ENCODE measurements at places on chromosomes 16 and 17.

DNA sequence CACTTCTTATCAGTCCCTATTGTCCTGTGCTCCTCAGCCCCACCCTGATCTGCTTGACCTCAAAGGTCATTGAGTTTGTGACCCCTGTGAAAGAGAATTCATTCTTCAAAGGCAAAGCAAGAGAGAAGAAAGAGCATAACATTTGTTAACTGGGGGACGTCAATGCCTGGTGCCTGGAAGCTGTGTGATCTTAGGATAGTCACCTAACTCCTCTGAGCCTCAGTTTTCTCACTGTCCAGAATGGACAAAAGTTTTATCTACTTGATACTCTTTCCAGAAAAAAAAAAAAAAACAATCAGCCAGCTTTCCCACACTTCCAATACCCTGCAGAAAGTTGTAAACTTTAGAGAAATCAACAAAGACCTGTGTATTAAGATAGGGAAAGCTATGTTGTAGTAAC lies 173.1 kb downstream of the C16orf78 start:
- H3K4me3 ChIP-seq: no peak overlapping the region
- H3K27ac ChIP-seq: no peak overlapping the region
- peaks cover 5% of the 10 kb centered on the region for H3K4me1 ChIP-seq
- no peak for DNase-seq
- no peaks in the 10 kb centered on the region for H3K36me3 ChIP-seq

- H3K36me3 ChIP-seq: no peaks in the 10 kb centered on the region
- no peak overlapping the region for H3K4me3 ChIP-seq
- peaks cover 5% of the 10 kb centered on the region for H3K4me1 ChIP-seq
- DNase-seq: no peak
- H3K27me3 ChIP-seq: no peaks in the 10 kb centered on the region
- peak overlapping the region; percentile 38 for H3K27ac ChIP-seq
Measured at GRCh38 chr16:69741519-69741918, 13.2 kb downstream of the NOB1 start.

DNA sequence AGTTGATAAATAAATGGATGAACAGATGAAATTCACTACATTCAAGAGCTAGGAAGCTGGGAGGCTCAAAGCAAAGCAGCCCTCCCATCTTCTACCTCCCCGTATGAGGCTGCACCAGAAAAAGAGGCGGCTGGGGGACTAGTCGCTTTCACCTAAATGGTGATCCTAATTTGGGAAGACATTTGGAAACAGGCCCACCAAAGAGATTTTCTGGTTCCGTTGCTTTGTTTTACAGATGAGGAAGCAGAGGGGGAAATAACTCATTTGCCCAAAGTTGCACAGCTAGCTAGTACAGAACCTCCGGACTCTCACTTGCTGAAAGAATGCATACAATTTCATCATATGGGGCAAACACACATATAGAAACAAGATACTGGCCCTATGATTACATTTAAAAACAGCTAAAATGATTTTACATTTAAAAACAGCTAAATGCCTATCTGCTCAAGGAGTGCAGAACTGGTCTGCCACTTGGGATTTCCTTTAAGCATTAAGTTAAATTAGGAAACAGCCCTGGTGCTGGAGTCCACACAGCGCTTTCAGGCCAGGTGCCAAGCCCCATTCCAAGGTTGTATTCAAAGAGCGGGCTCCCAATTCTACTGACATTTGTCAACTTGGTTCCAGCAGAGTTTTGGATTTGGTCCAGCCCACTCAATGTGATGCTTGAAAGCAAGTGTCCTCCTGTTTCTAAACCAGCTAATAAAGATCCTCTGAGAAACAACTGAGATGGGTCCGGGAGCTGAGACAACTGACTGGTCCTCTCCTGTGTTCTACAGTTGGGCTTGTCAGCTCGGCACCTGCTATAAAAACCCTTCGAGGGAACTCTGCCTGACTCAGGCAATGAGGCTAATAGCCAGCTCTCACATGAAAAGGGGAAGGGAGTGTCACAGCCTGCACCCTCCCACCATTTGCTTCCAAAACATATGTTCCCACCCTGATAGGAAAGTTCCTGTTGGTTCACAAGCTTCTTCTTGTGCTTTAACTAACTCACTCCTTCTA lies 11.7 kb downstream of the ERN1 start:
- H3K36me3 ChIP-seq: no peaks in the 10 kb centered on the region
- no peak for DNase-seq

- H3K4me1 ChIP-seq: no peaks in the 10 kb centered on the region
- H3K4me3 ChIP-seq: no peak overlapping the region
- no peaks in the 10 kb centered on the region for H3K27me3 ChIP-seq
- DNase-seq: no peak
- no peak overlapping the region for H3K27ac ChIP-seq
Measured at GRCh38 chr16:65038100-65038499, 83.8 kb downstream of the CDH11 start.

- H3K4me1 ChIP-seq: no peaks in the 10 kb centered on the region
- H3K36me3 ChIP-seq: no peaks in the 10 kb centered on the region
- no peak for DNase-seq
- no peak overlapping the region for H3K27ac ChIP-seq
- no peaks in the 10 kb centered on the region for H3K27me3 ChIP-seq
Measured at GRCh38 chr17:59121901-59122480, 15.3 kb upstream of the TRIM37 start.

GRCh38 chr17:40651939-40652338 lies 4.3 kb upstream of the SMARCE1 start:
- no peak for DNase-seq
- H3K4me1 ChIP-seq: no peaks in the 10 kb centered on the region
- H3K27me3 ChIP-seq: no peaks in the 10 kb centered on the region
- H3K27ac ChIP-seq: no peak overlapping the region
- H3K4me3 ChIP-seq: no peak overlapping the region

DNA sequence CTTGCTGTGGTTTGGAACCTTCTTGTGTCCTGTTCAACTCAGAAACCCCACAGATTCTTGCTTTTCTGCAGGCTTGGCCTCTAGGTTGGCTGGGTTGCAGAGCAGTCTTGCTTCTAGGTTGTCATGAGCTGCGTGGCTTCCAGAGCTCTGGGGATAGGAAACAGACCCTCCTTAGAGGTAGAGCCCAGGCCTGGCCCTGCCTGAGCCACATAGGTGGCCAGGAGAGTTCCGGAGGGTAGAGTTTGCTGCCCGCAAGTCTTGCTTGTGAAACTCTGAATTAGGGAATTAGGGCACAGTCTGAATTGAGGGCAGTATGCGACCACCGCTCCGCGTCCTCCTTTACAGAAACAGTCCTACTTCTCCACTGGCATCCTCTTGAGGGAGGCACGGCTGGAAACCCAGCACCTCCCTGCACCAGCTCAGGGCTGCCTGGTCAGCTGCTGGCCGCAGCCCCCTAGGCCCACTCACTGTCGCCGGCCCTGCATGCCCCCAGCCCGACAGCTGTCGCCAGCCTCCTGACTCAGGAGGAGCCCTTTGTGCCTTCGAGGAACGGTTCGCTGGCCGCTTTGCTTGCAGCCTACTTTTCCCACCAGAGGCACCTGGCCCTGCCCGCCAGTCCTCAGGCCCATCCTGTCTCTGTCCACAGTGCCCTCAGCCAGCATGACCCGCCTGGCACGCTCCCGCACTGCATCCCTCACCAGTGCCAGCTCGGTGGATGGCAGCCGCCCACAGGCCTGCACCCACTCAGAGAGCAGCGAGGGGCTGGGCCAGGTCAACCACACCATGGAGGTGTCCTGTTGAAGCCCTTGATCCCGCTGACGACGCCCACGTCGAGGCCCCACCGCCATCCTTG lies 4.3 kb upstream of the SETD6 start:
- H3K4me1 ChIP-seq: peaks cover 10% of the 10 kb centered on the region
- no peak overlapping the region for H3K4me3 ChIP-seq
- no peaks in the 10 kb centered on the region for H3K36me3 ChIP-seq
- no peak overlapping the region for H3K27ac ChIP-seq
- H3K27me3 ChIP-seq: no peaks in the 10 kb centered on the region

DNA sequence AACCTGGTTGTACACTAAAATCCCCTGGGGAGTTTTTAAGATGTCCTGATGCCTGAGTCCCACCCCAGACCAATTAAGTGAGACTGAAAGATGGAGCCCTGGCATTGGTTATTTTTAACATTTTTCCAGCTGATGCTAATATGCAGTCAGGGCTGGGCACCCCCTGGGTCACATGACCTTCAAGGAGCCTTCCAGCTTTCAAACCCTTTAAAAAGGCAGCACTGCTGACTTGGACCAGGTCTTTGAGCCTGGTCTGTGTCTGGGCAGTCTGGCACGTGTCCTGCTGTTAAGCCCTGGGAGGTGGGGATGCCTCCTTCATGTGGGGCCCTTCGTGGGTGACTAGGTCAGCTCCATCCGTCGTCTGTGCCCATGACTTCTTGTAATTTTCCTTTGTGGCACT lies 202.6 kb downstream of the CCDC182 start:
- H3K4me1 ChIP-seq: peaks cover 23% of the 10 kb centered on the region
- H3K4me3 ChIP-seq: no peak overlapping the region
- H3K27ac ChIP-seq: no peak overlapping the region
- no peaks in the 10 kb centered on the region for H3K27me3 ChIP-seq
- no peak for DNase-seq
